ENCODE measurements at places on chromosomes 1 and 21. TPM values are rescaled to one million over a fixed set of nuclear protein-coding genes. Genes with fewer than 3 reads are reported as not detected.

The TMIGD3 gene
- not detected for total RNA-seq

The LPAR3 gene
- 3.0 TPM for total RNA-seq

The PLEKHN1 gene
- 2.0 TPM for total RNA-seq

The DPYD gene
- total RNA-seq, result 0.22 TPM

- no peak overlapping the region for H3K27ac ChIP-seq
- H3K4me1 ChIP-seq, result no peaks in the 10 kb centered on the region
- no peaks in the 10 kb centered on the region for H3K27me3 ChIP-seq
- no peak overlapping the region for H3K4me3 ChIP-seq
- no peak for DNase-seq
Measured at GRCh38 chr1:240572328-240572727, 39.6 kb downstream of the GREM2 start.

DNA sequence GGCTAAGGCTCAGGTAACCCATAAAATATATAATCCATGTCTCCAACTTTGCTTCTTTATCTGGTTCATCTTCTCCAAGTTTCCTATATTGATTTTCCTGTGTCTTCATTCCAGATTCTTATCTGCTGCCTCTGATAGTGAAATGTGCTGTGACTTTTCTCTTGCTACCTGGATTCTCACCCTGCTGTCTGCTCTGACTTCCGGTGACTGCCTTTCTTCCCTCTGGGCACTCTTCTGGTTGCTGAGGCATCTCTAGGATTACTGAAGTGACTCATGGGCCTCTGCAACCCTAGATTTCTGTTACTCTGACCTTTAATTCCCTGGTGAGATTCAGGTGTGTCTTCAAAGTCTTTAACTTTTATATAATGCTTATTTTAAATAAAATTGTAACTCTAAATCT, 46.9 kb downstream of the GIPC2 start:
- no peaks in the 10 kb centered on the region for H3K36me3 ChIP-seq
- no peak overlapping the region for H3K4me3 ChIP-seq
- no peak for DNase-seq
- no peaks in the 10 kb centered on the region for H3K4me1 ChIP-seq
- no peaks in the 10 kb centered on the region for H3K27me3 ChIP-seq
- H3K27ac ChIP-seq, result no peak overlapping the region

- no peak for DNase-seq
- H3K4me3 ChIP-seq, result no peak overlapping the region
- H3K36me3 ChIP-seq, result peaks cover 3% of the 10 kb centered on the region
- no peak overlapping the region for H3K27ac ChIP-seq
Measured at GRCh38 chr1:47537268-47537667, 99.4 kb downstream of the FOXD2 start.

DNA sequence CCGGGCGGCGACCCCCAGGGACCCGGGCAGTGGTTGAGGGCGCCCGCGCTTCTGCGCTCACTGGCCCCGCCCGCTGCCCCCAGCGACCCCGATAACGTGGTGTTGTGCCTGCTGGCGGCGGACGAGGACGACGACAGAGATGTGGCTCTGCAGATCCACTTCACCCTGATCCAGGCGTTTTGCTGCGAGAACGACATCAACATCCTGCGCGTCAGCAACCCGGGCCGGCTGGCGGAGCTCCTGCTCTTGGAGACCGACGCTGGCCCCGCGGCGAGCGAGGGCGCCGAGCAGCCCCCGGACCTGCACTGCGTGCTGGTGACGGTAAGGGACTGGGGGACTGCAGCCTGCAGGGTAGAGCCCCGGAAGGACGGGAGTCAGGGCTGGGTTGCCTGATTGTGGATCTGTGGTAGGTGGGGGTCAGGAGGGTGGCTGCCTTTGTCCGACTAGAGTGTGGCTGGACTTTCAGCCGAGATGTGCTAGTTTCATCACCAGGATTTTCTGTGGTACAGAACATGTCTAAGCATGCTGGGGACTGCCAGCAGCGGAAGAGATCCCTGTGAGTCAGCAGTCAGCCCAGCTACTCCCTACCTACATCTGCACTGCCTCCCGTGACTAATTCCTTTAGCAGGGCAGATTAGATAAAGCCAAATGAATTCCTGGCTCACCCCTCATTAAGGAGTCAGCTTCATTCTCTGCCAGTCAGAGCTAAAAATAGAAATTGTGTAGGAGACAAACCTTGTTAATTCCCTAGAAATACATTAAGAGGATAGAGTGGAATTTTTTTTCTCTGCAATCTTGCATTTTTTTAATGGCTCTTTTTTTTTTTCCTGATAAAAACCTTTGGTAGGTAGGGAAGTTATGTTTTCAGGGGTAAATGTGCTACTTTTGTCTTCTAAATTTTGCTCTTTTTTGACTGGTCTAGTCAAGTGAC, 1.5 kb downstream of the GADD45A start:
- peaks cover 6% of the 10 kb centered on the region for H3K4me1 ChIP-seq
- no peaks in the 10 kb centered on the region for H3K27me3 ChIP-seq
- H3K4me3 ChIP-seq, result peak overlapping the region; percentile 92
- no peak overlapping the region for H3K27ac ChIP-seq

DNA sequence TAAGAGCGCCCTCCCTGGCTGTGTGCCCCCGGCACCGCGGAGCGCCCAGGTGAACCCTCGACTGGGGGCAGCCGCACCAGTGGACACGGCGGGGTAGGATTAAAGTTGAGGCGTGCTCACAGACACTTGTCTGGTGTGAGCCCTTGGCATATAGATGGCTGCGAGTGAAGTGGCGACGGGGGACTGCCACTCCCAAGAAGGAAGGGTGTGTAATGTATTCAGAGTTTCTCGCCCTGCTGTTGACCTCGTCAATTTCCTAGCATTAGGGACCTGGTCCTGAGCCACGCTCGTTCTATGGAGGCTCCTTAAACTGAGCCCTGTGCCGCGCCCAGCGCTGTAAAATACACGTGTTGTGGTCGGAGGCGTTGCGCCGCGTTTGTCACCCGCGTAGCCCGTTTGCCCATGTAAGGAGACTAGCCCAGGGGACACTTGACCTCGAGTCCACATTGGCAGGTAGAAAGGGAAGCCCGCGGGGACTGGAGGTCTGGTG, 554 bp downstream of the EVA1C start:
- no peak for DNase-seq
- H3K36me3 ChIP-seq, result no peaks in the 10 kb centered on the region
- no peaks in the 10 kb centered on the region for H3K4me1 ChIP-seq
- peak overlapping the region; percentile 80 for H3K4me3 ChIP-seq
- peaks cover 39% of the 10 kb centered on the region for H3K27me3 ChIP-seq
- H3K27ac ChIP-seq, result no peak overlapping the region
